ENCODE measurements at places on chromosomes 4 and X.

GRCh38 chr4:9988363-9988749 is 32.9 kb downstream of the SLC2A9 start:
- DNase-seq: no peak

DNA sequence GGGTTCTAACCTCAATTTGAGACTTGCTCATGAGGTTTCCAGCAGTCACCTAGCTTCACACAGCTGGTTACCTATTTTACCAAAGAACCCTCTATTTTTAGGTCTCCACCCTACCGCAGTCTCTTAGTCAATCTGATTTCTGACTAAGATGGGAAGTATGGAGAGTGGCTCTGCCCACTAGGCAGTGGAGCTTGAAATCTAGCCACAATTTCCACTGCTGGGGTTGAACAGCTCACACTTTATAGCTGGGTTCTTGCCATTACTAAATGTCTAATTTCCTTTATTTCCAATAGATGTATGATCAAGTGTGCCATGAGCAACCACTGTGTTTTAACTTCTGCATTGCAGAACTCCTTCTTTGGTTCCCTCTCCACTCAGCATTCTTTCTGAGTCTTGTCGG is 43.1 kb downstream of the GASK1B start:
- DNase-seq: no peak

DNA sequence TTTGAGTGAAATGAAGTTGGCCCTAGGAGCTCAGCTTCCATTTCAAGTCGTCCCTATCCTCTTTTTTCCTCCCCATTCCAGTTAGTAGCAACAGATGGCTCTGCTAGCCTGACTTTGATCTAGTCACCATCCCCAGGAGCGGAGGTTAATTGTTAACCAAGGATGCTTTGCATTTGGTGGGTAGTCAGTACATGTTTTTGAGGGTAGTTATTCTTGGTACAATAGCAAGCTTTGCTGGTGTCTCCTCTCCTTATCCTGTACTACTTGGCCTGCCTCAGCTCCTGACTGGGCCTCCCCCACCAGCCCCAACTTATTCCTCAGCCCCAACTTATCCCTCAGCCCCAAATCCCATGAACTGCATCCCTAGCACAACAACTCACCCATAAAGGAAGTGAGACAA is 14.8 kb upstream of the RTL5 start:
- no peak for DNase-seq

DNA sequence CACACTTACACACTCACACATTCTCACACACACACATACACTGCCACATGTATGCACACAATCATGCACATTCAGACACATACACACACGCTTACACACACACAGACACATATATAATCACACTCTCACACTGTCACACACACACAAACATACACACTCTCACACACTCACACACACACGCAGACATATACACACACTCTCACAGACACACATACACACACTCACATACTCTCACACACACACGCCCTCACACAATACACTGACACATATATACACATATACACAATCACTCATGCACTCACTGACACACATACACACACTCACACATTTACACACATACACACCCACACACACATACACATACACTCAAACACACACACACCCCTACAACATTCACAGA is 435.3 kb upstream of the FRG1 start:
- DNase-seq: no peak

- DNase-seq: no peak
These were observed 417.2 kb downstream of the ADAM29 start for GRCh38 chr4:175335331-175335730.

DNA sequence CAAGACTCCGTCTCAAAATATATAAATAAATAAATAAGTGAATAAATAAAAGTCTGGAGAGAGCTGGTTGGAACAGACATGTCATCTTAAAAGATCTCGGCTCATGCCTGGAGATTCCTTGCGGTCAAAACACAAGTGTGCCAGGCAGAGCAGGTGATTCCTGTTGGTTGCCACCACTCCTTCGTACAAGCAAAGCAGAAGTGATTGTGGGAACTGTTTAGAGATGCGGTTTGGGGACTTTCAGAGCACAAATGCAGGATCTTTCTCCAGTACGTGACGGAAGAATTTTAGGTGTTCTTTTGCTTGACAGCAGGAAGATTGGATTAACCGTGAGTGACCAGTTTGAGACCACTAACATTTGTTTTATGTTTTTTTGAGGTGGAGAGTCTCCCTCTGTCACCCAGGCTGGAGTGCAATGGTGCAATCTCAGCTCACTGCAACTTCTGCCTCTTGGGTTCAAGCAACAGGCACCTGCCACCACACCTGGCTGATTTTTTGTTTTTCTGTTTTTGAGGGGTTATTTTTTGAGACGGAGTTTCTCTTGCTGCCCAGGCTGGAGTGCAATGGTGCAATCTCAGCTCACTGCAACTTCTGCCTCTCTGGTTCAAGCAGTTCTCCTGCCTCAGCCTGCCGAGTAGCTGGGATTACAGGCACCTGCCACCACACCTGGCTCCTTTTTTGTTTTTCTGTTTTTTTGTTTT is 2.8 kb upstream of the CRLF2 start:
- no peak for DNase-seq

DNA sequence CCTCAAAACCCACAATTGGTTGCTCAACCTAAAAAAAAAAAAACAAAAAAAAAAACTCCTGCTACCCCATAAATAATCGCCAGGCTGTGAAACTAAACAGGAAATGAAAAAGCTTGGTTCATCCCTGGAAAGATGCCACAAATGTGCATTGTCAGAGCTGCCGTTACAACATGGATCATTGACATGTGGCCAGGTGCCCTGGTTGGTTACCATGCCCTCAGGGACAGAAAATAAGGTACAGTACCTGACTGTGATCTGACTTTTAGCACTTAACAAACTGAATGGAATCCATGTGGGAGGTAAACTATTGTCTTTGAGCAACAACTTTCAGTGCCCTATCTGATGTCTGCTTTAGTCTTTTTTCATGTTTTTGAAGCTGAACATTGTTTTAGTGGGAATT is 118.0 kb upstream of the RPL34 start:
- DNase-seq: no peak

- DNase-seq: no peak
These were observed 69.3 kb downstream of the NYX start for GRCh38 chrX:41516456-41516855.

- DNase-seq: no peak
These were observed 33.5 kb downstream of the GPAT3 start for GRCh38 chr4:83569429-83569828.

GRCh38 chr4:39331191-39331590 is 35.0 kb downstream of the RFC1 start:
- no peak for DNase-seq

GRCh38 chr4:139675651-139676050 is 10.0 kb downstream of the MGST2 start:
- no peak for DNase-seq

GRCh38 chrX:40685362-40685918 is 38.1 kb upstream of the CXorf38 start:
- no peak for DNase-seq

DNA sequence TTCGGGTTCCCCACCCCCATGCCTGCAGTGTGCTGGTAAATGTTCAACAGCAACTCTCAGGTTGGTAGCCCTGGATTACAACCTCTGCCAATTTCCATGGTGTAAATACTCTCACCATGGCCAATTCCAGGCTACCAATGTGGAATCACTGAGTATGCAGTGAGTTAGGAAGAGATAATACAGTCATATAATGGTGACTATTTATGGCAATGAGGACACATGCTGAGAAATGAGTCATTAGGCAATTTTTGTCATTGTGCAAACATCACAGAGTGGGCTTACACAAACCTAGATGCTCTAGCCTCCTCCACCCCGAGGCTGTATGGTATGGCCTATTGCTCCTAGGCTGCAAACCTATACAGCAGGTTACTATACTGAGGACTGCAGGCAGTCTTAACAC is 4.6 kb upstream of the CLDN24 start:
- no peak for DNase-seq

GRCh38 chr4:11675051-11675800 is 246.5 kb upstream of the HS3ST1 start:
- DNase-seq: no peak

GRCh38 chr4:53653484-53654053 is 62.3 kb upstream of the LNX1 start:
- peak; percentile 47 for DNase-seq

DNA sequence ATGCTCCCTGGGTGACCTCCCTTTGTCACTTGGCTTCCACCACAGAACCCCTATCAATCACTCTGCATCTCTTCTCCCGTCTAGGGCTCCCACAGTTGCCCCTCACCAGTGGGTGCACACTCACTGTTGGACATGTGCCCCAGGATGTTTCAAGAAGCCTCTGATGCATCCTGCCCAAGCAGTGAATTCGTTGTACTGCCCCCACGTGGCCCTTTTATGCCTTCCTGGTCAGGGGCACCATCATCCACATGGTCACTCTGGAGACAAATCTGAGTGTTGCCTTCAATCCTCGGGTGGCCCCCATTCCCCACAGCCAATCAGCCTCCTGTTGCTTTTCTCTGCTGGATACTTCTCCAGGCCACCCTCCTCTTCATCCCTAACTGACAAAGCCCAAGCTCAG is 12.2 kb downstream of the ITIH6 start:
- DNase-seq: no peak

DNA sequence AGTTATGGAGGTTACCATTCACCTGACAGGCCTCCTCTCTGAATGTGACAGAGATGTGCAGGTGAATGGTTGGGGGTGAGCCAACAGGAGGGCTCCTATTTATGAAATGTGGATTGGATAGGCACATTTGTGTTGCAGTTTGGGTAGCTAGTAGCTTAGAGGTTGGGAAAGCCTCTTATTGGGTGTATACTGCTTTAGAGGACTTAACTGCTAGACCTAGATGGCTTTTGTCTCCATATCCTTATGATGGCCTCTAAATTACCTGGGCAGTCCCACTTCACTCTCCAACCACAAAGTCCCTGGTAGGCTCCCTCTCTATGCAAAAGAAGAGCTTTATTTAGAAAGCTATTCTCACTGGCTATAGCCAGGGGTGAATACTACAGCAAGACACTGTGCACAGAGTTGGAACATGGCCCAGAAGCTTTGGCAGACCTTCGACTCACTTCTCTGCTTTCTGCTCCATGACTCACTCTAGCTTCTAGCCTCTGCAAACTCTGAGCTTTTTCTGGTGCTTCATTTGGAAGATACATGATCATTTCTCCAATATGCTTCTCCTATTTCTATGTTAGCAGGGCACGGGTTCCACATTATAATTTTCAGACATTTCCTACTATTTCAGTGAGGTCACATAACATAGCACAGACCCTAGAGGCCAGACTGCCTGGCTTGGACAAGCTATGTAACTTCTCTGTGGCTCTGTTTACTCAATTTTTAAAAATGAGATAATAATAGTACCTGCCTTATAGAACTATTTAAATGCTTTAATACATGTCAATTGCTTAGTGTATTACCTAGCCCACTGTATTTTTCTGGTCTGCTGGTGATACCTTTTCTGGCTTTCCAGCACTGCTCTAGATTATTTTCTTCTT is 6.0 kb upstream of the VGLL1 start:
- peak; percentile 17 for DNase-seq

GRCh38 chr4:121885115-121885514 is 14.8 kb upstream of the BBS7 start:
- no peak for DNase-seq

DNA sequence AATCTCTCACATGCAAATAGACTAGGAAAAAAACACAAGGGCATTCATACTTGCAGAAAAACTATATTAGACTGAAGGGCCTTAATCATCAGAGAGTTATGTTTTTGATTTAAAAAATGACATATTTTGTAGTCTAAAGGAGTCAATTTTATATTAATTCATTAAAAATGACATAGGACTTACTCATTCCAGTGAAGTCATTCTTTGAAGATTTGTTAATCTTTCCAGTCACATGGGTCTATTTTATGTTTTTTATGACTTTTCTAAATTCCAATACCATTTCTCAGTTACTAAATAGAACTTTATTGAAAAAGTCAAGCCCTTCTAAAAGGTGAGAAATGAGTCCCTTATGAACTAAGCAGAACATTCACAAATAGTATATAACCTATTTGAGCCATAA is 743.8 kb upstream of the INTU start:
- no peak for DNase-seq

DNA sequence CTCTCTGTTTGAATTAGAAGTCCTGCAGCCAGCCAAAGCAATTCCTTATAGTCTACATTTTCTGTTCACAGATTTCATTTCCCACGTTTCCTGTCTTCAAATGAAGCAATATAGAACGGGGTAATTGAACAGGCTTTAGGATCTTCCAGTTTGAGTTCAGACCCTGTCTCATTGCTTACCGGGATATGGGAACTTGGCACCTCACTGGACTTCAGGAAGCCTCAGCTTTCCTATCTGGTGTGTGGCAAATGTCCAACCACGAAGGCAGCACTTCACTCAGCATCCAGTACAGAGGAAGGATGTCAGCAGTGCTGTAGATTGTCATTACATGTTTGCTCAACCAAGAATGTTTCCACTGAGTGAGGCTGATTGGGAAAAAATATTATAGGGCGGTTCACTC is 271.1 kb upstream of the ZFP42 start:
- no peak for DNase-seq

GRCh38 chrX:109036624-109037023 is 300.3 kb upstream of the IRS4 start:
- no peak for DNase-seq
